ENCODE measurements at places on chromosomes 2 and 18.
A peak's percentile ranks its signal among the peaks of the same experiment; 100 is the strongest.

DNA sequence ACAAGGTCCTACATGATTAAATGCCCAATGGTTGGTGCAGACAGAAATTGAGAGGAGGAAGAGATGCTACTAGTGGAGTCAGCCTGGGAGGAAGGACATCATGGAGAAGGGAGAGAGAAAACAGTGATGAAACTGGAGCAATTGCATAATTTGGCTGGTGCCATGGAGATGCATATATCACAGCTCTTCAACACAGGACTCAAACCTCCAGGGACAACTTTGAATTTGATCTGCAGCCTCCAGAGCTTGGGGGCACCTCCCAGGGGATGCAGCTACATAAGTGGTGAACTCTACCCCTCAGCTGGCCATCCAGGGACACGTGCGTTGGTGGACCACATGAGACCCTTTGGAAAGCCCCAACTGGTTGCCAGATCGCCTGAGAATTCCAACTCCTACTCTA is 80.4 kb downstream of the CTAGE1 start:
- DNase-seq, result no peak

- no peak for DNase-seq
Measured at GRCh38 chr2:188979187-188980114, 5.3 kb downstream of the COL3A1 start.

- no peak for DNase-seq
Measured at GRCh38 chr2:85690932-85691331, 3.2 kb upstream of the GNLY start.

DNA sequence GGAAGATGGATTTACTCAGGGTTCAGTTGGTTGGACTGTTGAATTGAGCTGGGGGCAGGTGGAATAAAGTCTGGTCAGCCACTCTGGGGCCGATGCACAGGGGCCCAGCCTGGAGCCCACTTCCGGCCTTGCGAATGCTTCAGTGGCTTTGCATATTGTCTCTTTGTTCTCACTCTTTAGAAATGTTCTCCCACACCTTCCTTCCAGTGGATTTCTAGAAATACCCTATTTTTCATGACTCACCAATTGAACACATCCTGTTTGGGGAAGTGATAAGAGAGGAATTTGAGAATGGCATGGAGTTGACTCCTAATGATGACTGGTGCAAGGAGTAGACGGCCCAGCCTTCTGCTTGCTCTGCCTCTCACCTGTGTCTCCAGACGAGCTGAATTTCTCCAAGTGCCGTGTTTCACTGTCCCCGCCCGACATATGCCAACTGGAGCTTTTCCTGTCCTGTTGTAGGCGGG is 28.1 kb downstream of the ASAP2 start:
- DNase-seq, result no peak

DNA sequence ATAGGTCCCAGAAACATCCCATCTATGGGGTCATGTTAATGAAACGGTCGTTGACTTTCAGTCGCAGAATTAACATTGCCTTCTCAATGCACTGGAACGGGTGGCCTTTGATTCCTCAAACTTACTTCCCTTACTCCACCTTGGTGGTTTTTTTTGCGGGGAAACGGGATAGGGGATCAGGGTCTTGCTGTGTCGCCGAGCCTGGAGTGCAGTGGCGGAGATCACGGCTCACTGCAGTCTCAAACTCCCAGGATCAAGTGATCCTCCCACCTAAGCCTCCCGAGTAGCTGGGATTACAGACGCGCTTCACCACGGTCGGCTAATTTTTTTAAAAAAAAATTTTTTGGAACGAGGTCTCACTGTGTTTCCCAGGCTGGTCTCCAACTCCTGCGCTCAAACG is 754 bp downstream of the ATG16L1 start:
- no peak for DNase-seq

- DNase-seq, result no peak
Measured at GRCh38 chr18:79329786-79330185, 65.9 kb upstream of the NFATC1 start.

- no peak for DNase-seq
Measured at GRCh38 chr2:178829981-178830380, 22.8 kb upstream of the TTN start.

DNA sequence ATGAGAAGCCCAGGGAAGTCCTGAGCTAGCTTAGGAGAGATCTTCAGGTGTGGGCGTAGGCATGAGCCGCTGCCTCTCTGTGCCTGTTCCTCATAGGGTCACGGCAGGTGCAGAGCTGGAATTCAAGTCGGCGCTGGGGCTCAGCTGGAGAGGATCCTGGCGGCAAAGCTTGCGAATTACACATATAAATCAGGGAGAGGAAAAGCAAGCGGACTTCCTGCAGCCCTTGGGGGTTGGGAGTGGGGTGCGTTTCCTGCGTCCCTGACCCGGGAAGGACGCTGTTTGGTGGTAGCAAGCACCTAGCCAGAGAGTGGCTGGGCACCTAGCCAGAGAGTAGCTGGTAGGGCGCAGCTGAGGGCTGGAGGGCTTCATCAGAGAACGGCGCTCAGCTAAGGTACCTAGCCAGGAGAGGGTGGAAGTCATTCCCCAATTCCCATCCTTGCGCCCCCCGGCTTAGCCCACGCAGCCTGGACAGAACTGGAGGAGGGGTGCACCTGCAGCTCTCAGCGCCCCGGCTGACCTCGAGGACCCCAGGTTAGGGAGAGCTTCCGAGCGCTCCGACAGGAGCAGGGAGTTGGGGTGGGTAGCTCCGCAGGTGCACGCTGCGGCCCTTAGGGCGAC is 459 bp upstream of the EFR3B start:
- DNase-seq, result peak; percentile 65

GRCh38 chr2:229419158-229419557 is 148.1 kb upstream of the PID1 start:
- DNase-seq, result no peak

- DNase-seq, result no peak
Measured at GRCh38 chr2:240184656-240185055, 44.2 kb upstream of the OTOS start.

DNA sequence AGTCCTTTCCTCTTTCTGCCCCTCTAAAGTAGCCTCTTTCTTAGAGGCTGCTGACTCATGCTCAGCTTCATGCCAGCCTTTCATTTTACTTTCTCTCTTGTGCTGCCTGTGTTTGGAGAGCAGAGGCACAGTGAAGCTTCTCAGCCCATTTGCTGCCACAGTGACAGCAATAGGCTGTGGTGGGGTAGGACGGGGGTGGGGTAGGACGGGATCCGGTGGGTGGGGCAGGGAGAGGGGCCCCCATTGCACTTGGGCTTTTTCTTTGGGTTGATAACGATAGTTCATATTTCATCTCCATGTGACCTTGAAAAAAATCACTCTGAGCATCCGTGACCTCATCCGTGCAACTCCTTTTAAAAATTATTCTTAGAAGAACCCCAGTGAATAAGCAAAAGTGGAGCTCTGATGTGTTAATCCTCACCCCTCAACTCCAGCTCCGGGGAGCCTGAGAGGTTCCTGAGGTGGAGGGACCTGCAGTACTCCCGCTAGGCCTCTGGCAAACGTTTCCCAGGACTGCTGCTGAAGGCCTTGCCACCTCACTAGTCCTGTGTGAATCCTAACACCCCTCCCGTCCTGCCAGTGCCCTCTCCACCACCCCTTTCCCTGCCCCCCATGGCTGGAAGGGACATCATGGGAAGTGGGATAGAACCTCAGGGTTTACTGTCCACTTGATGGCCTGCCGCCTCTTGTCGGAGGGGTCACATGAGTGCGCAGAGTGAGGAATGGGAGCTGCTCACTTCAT is 70.8 kb downstream of the INPP4A start:
- no peak for DNase-seq

GRCh38 chr2:118973542-118973951 is 31.6 kb downstream of the MARCO start:
- no peak for DNase-seq

DNA sequence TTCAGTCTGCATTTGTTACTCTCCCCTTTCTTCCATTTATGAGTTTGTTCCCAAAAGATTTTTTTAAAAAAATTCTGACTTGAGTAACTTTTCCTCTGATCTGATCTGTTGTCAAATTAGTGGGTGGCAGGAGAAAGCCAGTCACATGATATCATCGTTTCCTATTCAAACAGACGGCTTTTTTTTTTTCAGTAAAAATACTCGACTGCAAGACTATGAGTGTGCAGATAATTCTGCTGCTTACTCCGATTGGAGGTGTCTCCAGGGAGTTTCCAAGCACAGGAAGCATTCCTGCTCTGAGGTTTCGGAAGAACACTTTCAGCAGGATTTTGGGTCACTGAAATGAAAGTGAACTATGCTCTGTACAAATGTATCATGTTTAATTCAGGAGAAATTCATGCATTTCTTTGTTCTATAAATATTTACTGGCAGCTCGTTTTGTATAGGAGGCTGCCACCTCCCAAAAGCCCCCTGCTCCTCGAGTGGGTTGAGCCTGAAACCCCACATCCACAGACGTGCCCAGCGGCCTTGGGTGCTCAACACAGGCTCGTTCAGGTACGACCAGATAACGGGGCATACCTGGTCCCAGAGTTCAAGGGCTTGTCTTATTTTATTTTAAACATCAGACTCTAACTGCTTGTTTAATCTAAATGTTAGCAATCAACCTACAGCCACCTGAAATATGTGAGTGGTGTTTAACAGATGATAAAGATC is 126.9 kb upstream of the ZNF516 start:
- DNase-seq, result no peak

GRCh38 chr2:235910067-235910466 is 258.1 kb downstream of the GBX2 start:
- no peak for DNase-seq

GRCh38 chr18:9058406-9058805 is 44.1 kb upstream of the NDUFV2 start:
- DNase-seq, result no peak

DNA sequence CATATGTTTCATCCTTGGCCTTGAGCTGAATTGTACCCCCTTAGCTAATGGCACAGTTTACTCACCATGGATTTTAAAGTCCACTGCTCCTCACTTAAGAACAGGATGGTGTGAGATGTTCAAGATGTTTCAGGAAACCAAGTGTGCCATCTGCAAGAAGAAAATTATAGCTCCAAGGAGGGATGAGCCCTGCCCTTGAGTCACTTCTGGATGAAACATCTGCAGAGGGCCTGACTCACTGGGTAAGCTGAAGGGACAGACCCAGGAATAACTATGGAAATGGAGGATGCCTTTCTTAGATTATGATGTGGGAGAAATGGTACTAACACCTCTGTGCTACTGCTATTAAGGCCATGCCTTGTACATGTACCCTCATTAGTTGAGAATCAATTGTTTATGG is 6.4 kb downstream of the MARS2 start:
- no peak for DNase-seq

DNA sequence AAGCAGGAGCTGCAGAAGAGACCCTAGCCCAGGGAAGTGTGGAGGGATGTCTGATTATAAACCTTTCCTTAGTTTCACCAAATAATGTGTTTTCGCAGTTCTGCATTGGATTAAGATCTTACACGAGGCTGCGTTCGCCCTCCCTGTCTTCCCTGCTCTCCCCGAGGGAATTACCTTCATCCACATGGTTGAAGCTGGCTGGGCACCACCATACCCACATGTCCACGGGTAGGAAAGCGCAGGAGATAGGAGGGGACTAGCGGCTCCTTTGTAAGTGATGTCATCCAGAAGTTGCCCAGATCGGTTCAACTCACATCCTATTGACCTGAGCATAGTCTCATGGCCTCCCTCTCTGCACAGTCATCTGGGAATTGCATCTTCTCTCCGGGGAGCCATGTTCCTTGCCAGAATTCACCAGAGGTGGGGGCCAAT is 1.1 kb downstream of the TTL start:
- peak; percentile 17 for DNase-seq

GRCh38 chr2:48198371-48198770 is 292.1 kb upstream of the FBXO11 start:
- DNase-seq, result no peak

DNA sequence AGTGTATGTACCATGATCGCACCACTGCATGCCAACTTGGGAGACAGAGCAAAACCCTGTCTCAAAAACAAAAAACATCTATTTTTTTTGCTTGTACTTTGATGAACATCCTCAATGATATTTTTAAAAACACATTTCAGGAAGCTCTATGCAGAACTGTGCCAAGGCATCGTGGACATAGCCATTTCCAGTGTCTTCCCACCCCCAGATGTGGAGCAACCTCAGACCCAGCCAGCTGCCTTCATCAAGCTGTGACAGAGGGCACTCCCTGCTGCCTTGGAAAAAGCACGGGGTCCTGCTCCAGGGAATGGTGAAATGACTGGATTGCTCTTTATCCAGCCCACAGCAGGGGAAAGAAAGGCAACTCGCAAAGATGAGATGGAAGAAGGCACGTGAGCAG is 13.7 kb upstream of the POLR1B start:
- no peak for DNase-seq

DNA sequence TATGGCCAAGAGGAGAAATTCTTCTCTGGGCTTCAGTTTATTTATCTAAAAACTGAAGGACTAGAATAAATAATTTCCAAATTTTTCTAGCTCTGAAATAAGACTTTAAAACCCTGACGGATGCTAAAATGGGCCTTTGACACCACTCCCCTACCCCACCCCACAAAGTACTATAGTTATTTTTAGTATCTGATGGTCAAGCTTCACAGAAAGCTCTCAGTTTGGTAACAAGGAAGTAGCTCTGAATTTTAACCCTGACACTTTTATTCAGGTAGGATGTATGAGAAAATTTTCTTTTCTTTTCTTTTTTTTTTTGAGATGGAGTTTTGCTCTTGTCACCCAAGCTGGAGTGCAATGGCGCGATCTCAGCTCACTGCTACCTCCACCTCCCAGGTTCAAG is 2.4 kb downstream of the RBKS start:
- DNase-seq, result no peak

DNA sequence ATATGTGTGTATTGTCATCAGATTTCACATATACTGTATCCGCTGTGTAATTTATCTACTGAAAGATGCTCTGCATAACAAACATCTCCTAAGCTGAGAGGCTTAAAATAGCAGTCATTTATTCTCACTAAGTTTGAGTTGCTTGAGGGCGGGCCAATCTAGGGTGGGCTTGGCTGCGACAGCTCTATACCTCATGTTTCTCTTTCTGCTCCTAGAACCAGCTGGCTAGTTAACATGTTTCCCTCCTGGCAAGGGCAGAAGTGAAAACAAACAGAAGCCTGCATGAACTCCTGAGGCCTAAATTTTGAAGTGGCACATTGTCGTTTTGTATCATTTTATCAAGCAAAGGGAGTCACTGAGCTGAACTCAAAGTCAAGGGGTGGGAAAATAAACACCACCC is 585.0 kb upstream of the VRK2 start:
- no peak for DNase-seq

All from endothelial cell (in vitro differentiated cells).